ENCODE measurements at places on chromosomes 16 and 17. TPM values are rescaled to one million over a fixed set of nuclear protein-coding genes. Genes with fewer than 3 reads are reported as not detected.

The CNGB1 gene
- total RNA-seq = not detected

The TANGO6 gene
- total RNA-seq = 34.1 TPM

The ZC3H7A gene
- total RNA-seq = 71.0 TPM

The HAP1 gene
- not detected for total RNA-seq

The RND2 gene
- 0.07 TPM for total RNA-seq

The IGSF6 gene
- total RNA-seq = not detected

The NPIPA3 gene
- 2.7 TPM for total RNA-seq

The C1QTNF8 gene
- total RNA-seq = not detected

The LLGL1 gene
- 23.4 TPM for total RNA-seq

The BMERB1 gene
- 16.0 TPM for total RNA-seq

The RAB26 gene
- total RNA-seq = 0.70 TPM
